ENCODE measurements at places on chromosomes 7 and 10. TPM values are rescaled to one million over a fixed set of nuclear protein-coding genes. Genes with fewer than 3 reads are reported as not detected.

CLRN3 gene
- total RNA-seq, result not detected

GRCh38 chr10:126170776-126171175 is 217.5 kb downstream of the ADAM12 start:
- H3K27me3 ChIP-seq, result no peaks in the 10 kb centered on the region
- no peaks in the 10 kb centered on the region for H3K36me3 ChIP-seq
- no peak overlapping the region for H3K4me3 ChIP-seq

DNA sequence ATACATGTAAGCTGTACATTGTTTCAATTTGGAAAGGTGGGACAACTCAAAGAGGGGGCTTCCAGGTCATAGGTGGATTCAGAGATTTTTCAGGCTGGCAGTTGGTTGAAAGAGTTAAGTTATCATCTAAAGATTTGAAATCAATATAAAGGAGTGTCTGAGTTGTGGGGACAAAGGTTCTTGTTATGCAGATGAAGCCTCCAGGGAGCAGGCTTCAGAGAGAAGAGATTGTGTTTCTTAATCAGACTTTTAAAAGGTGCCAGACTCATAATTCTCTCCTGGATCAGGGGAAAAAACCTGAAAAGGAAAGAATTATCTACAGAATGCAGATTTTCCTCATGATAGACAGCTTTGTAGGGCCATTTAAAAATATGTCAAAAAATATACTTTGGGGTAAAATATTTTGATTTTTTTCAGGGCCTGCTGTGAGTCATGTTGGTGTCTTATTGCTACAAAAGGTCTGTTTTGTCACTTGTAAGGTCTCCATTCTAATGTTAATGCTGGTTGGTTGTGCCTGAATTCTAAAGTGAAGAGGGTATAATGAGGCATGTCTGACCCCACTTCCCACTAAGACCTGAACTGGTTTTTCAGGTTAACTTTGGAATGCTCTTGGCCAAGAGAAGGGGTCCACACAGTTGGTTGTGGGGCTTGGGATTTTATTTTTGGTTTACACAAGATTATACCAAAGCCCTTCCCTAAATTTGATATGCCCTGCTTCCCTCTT is 52.7 kb upstream of the PRSS1 start:
- no peak overlapping the region for H3K4me3 ChIP-seq
- no peaks in the 10 kb centered on the region for H3K27me3 ChIP-seq
- H3K36me3 ChIP-seq, result no peaks in the 10 kb centered on the region
- DNase-seq, result no peak

GRCh38 chr7:26153823-26154783 is 2.1 kb downstream of the NFE2L3 start:
- H3K27me3 ChIP-seq, result no peaks in the 10 kb centered on the region
- H3K27ac ChIP-seq, result peak overlapping the region; percentile 24
- no peak for DNase-seq
- H3K36me3 ChIP-seq, result no peaks in the 10 kb centered on the region

CAMK2B gene
- 0.61 TPM for total RNA-seq

DNA sequence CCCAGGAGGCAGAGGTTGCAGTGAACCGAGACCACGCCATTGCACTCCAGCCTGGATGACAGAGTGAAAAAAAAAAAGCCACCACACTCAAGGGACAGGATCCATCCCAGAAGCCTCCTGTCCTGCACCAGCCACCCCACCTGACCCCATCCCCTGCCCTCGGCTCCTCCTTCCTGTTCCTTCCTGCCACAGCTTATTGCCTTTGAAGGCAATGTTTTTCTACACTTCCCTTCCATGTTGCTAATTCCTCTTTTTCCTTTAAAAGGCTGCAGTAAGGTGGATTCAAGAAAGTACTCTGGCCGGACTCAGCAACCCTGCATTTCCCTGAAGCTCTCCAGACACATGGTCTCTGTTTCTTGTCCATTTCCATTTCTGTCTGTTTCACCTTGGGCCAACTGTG is 80.9 kb downstream of the FAM171A1 start:
- no peak overlapping the region for H3K27ac ChIP-seq
- H3K4me3 ChIP-seq, result no peak overlapping the region
- DNase-seq, result no peak
- H3K36me3 ChIP-seq, result no peaks in the 10 kb centered on the region
- no peaks in the 10 kb centered on the region for H3K27me3 ChIP-seq

DNA sequence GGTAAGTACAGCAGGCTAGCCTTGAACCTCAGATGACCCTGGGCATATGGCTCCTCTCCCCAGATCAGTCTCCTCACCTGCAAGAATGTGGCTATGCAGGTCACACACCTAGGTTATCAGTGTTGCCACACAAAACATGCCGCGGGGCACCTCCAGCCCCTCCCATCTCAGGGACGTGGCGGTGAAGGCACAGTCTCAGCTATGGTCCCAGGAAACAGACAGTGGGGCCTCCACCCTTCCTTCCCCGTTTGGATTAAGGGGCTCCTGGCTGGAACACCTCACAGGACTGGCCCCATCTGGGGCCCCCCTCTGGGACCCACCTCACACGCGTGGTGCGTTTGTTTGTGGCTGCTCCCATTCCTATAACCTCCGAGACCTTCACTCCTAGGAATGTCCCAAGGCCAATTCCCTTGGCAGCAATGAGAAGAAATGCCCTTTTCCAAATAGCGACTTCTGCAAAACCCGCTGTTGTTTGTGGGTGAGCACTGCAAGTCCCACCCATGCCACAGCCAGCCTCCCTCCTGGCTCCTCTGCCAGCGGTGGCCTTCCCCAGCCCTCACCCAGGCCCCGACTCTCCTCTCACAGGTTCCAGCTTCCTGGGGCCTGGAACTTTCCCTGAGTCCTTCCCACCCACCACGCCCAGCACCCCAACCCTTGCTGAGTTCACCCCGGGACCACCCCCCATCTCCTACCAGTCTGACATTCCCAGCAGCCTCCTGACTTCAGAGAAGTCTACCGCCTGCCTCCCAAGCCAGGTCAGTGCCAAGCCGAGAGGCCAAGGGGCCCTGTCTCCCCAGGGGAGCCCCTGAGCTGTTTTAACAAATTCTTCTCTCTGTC is 17.1 kb downstream of the ZMIZ2 start:
- no peak overlapping the region for H3K27ac ChIP-seq
- peaks cover 26% of the 10 kb centered on the region for H3K4me1 ChIP-seq
- no peaks in the 10 kb centered on the region for H3K36me3 ChIP-seq
- no peak overlapping the region for H3K4me3 ChIP-seq
- DNase-seq, result no peak
- H3K27me3 ChIP-seq, result no peaks in the 10 kb centered on the region

PLXDC2 gene
- 3.4 TPM for total RNA-seq

DNA sequence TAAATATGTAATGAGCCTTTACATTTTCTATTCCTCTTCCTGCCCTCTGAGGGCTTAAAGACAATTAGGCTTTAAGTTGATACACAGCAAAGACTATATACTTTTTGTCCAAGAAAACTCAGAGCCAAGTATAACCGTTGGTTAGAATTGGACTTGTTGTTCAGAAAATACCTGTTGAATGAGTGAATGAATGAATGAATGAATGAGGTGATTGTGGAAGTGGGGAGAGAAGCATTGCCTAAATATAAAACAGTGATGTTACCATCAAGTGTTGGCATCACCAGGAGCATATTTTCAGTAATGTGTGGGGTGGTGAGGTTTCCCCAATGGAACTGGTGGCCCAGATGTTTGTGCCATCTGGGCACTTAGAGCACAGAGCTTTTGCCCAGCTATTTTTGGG is 106.9 kb downstream of the AOAH start:
- H3K27ac ChIP-seq, result no peak overlapping the region
- DNase-seq, result no peak
- H3K27me3 ChIP-seq, result no peaks in the 10 kb centered on the region
- H3K36me3 ChIP-seq, result no peaks in the 10 kb centered on the region

DNA sequence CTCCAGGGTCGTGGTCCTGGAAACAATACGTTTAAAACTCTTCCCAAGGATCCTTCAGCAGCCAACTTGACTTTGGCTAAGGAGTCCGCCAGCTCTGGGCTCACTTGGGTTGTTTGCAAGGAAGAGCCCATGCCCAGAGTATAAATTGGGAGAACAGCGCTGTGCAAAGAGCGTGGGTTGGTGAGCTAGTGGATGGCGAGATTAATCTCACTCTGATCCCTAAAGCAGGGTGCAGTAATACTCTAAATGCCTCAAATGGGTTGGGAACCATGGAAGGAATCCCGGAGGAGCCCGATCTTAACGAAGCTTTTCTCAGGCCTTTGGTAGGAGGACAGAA is 495 bp upstream of the SDHAF3 start:
- no peaks in the 10 kb centered on the region for H3K27me3 ChIP-seq
- peak overlapping the region; percentile 90 for H3K4me3 ChIP-seq
- peak overlapping the region; percentile 71 for H3K27ac ChIP-seq
- no peak for DNase-seq
- peaks cover 7% of the 10 kb centered on the region for H3K4me1 ChIP-seq
- H3K36me3 ChIP-seq, result no peaks in the 10 kb centered on the region
